ENCODE measurements at places on chromosomes 6 and 20.

- no peak for DNase-seq
These were observed 11.1 kb downstream of the TMEM74B start for GRCh38 chr20:1173698-1174097.

DNA sequence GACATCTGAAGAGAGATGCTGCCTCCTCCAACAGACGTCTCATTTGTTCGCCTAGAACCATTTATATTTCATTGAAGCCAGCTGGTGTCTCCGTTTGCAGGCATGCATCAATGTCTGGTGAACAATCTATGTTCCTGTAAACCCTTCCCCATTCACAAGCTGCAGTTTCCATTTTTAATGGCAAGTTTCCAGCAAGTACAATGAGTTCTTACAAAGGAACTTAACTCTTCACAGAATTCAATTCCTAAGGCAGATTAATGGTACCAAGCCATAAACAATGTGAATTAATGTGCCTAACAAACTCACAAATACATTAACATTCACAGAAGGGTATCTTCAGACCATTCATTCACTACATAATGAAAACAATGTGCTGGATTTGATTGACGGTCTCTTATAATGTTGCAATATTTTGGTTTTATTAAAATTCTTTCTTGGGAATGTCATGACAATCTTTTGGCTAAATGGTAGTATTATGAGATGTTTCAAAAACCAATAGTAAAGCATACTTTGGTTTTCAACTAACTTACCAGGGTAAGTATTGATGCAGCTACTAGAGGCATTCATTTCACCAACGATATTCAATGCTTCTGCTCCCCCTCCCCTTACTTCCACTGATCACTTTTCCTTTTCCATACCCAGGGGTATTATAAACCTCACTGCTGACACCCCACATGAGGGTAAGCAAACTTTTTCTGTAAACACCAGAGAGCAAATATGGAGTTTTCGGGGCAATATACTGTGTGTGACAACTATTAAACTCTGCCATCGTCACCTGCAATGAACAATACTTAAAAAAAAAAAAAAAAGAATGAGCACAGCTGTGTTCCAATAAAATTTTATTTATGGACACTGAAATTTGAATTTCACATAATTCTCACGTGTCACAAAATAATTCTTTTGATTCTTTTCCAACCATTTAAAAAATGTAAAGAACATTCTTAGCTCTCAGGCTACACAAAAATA lies 4.2 kb downstream of the AKIRIN2 start:
- DNase-seq, result peak; percentile 91

DNA sequence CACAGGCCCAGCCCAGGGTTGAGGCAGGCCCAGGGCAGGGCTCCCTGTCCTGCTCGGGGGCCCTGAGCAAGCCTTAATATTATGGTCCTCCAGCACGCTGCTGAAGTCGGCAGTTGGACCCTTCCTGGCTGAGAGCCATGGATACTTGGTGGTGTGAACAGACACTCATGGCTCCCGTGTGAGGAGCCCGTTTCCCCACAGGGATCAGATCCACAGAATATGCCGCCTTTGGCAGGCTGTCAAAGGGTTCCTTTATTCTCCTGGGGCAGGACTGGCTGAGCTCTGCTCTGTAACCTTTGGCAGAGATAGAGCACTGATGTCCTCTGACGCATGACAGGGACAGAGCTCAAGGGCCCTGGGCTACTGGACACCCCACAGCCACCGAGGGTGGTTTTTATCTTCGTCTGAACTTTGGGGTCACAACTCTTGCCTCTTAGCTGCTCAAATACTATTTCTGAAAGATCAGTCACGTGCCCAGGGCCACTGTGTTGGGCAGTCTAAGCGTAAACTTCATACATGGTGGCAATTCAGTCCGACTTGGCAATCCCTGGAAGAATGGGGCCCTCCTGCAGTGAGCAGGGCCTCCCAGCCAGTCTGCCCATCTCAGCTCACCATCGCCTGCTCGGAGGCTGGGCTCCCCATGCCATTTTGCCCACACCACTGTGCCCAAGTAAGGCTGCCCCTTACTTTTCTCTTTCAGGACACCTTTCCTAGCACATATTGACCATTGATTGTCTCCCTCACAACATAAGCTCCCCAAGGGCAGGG lies 49.1 kb downstream of the TTI1 start:
- no peak for DNase-seq

- DNase-seq, result no peak
These were observed 6.0 kb upstream of the CMTR1 start for GRCh38 chr6:37426945-37427510.

GRCh38 chr6:6795393-6795792 lies 206.9 kb downstream of the LY86 start:
- DNase-seq, result no peak

GRCh38 chr6:38584731-38585130 lies 55.0 kb downstream of the BTBD9 start:
- no peak for DNase-seq

GRCh38 chr6:104855507-104855906 lies 4.2 kb downstream of the HACE1 start:
- DNase-seq, result peak; percentile 77

GRCh38 chr20:61621035-61621730 lies 369.1 kb downstream of the CDH4 start:
- DNase-seq, result no peak

GRCh38 chr6:42374018-42374669 lies 77.6 kb downstream of the TRERF1 start:
- DNase-seq, result no peak

DNA sequence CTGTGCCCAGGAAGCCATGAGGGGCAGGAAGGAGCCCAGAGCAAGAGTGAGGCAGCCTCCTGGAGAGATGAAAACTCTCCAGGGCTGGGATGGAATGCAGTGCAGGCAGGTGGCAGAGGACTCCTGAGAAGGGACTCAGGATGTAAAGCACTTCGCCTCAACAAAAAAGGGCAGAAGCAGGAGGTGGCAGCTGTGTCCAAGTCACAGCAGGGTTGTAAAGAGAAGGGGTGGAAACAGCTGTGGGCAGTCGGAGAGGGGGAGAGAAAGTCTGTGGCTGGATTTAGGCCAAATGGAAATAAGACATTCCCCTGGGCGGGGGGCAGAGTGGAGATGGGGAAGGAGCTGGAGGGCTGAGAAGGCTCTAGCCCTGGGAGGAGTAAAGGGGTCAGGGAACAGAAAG lies 34.9 kb downstream of the CYP21A2 start:
- DNase-seq, result no peak

DNA sequence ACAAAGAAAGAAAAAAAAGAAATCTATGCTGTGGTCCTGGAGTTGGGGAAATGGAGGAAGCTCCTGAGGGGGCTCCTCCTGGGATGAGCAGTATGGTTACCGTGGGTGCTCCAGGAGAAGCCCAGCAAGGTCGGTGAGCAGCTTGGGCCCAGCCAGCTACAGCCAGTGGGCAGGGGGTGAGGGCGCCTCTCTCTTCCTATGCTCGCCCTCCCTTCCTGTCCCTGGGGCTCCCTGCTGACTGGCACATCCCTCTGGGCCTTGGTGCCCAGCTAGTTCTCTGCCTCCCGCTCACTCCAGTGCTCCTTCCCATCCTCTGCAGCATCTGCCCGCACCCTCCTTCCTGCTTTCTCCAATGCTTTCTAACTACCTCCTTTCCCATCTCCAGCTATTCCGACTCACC lies 16.6 kb downstream of the CD40 start:
- DNase-seq, result no peak

- no peak for DNase-seq
These were observed 77.5 kb upstream of the BEND3 start for GRCh38 chr6:107192830-107193229.

- peak; percentile 88 for DNase-seq
These were observed 21.5 kb downstream of the ASIP start for GRCh38 chr20:34262488-34263288.

DNA sequence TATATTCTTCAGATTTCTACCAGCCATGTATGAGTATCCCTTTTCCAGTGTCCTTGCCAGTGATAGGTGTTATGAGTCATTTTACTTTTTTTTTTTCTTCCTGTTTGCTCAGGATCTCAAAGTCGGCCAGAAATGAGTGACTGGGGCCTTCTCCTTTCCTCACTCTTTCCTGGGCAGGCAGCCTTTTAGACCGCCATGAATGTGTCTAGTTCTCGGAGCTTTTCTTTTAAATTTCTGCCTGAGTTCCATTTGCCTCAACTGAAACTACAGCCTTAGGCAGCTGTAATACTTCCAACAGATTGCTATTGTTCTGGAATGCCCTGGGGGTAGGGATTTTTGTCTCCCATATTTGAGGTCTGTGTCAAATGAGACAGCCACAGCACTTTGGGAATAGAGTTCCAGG lies 83.7 kb downstream of the STXBP5 start:
- DNase-seq, result peak; percentile 81

DNA sequence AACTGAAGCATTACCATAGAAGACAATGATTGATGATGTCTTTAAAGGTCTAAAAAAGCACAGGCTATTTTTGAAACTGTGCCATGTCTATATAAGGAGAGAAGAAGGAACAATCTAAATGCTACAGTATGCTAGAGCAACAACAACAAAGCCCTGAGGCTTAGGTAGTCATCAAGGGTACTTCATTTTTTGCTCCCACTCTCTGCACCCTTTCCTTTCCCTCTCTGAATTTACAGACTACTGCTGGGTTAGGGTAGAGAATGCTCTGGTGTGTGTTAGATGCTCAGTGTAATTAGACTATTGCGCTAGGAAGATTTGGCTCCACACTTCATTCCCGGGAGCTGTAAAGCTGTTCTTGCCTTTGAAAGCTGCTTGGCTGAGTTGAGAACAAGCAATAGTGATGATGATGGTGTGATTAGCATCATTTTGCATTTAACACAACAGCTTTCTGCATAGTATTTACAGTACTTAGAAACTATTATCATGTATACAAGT lies 1262.5 kb upstream of the CITED2 start:
- peak; percentile 1 for DNase-seq

- no peak for DNase-seq
These were observed 1042.2 kb downstream of the EPHA7 start for GRCh38 chr6:92377137-92377536.

GRCh38 chr20:37598575-37599342 lies 71.1 kb upstream of the BLCAP start:
- no peak for DNase-seq

DNA sequence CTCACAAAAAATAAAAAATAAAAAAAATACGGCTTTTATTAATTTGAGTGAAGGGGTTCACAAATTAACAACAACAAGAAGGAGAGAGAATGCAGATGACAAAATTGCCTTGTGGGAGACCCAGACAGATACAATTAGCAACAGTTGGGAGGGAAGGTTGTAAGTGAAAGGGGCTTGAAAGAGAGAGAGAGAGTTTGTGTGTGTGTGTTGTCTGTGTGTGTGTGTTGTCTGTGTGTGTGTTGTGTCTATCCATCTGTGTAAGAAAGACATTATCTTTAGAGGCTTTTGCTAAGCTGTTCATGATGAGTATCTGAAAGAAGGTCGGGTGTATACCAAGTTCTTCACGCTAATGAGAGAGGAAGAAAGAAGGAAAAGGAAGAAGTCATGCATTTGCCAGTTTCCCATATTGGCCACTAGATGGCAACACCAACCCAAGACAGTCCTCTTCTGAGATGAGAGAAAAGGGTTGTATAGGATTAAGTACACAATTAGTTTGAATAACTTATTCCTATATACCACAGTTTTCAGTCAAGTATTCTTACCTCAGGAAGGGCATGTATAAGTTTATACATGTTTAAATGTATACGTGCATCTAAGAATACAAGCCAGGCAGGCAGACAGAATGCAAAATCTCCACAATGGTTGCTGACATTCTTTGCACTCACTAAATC lies 63.7 kb upstream of the CD2AP start:
- peak; percentile 66 for DNase-seq

- peak; percentile 11 for DNase-seq
These were observed at the start of gene VGLL2 for GRCh38 chr6:117265410-117266256. TSS of gene VGLL2 (plus strand) at chr6:117265558. CDS start at chr6:117265764, 206 bp downstream.

GRCh38 chr6:11033825-11034224 lies 10.3 kb downstream of the ELOVL2 start:
- DNase-seq, result peak; percentile 83

DNA sequence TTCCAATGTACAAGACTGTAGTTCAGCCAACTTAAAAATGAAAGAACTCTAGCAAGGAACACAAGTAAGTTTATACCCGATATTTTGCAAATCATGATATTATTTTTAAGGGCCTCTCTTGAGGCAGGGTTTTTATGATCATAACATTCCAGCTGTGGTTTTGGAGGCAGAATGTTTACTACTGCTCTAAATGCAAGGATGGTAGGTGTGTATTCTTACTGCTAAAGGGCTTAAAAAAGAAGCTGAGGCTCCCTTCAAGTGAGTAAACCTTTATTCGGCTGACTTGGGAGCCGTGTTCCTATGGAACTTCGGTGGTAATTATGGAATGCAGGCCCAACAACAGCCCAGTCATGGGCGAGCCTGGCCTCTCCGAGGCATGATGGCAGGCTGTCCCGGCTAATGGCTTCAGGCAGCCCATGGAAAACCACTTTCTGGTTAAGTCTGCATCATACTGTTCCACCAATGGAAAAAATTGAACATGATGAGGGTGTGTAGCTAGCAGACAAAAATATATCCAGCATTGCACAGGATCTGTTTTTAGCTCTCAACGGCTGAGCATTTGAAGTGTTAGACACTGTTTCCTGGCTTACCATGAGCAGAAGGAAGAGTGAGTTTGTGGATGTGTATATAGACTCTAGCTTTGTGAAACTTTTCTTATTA lies 111.5 kb downstream of the TIAM2 start:
- DNase-seq, result peak; percentile 39

- DNase-seq, result no peak
These were observed 474.6 kb downstream of the CBLN4 start for GRCh38 chr20:55530763-55531162.

DNA sequence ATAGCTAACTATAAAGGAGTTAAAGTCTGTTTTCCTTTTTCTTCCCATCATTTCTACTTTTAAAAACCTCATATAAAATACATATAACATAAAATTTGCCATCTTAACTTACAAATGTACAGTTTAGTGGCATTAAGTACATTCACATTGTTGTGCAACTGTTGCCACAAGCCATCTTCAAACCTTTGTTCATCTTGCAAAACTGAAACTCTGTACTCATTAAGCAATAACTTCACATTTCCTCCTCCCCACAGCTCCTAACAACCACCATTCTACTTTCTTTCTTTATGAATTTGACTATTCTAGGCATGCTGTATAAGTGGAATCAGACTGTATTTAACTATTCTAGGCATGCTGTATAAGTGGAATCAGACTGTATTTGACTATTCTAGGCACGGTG lies 4.5 kb downstream of the CCDC170 start:
- peak; percentile 55 for DNase-seq

All from iris pigment epithelial cell (primary cell).